Stimulated activated CD4-positive, alpha-beta T cell treated with anti-CD3 and anti-CD28 coated beads, Interleukin-1b, Interleukin-23, amount 100 ng/mL, for 4 hours (primary cell): ENCODE measurements at places on chromosomes 7 and 10.
A peak's percentile ranks its signal among the peaks of the same experiment; 100 is the strongest.

- no peak for DNase-seq
These were observed 194.8 kb downstream of the MAD1L1 start for GRCh38 chr7:2037808-2038522.

DNA sequence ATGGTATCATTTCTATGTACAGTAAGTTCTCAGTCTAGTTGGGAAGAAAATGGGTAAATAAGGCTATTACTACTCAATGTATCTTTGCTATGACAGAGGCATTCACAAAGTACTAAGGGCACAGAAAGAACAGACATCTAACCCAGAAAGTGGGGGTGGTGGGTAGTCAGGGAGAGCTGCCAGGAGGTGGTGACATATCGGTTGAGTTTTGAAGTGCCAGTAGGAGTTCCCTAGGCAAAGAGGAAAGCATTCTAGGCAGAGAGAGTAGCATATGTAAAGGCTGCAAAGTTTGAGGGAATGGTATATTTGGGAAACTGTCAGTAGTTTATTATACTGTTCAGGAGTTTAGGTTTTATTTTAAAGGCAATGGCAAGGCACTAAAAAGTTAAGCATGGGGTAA is 282.8 kb downstream of the PHTF2 start:
- DNase-seq, result no peak

- DNase-seq, result no peak
These were observed 479.1 kb upstream of the ZMIZ1 start for GRCh38 chr10:78589687-78590086.

- DNase-seq, result no peak
These were observed 32.1 kb downstream of the VSTM4 start for GRCh38 chr10:49083261-49083660.

- no peak for DNase-seq
These were observed 38.6 kb upstream of the ACSL5 start for GRCh38 chr10:112335111-112335867.

DNA sequence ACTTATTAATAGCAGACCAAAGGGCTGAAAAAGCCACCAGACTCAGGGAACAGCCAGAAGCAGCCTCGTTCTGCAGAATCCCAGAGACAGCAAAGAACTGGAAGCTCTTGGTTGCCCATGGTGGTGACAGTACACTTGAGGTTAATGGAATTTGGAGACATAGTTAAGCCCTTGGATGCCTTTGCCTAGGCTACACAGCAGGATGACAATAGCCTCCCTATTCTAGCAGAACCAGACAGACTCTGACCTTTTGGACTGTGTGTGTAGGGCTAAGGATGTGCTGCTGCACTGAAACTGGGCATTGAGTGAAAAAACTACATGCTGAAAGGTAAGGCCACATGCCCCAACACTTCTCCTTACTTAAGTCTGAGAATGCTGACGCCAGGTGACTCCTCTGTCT is 22.7 kb downstream of the OTUD1 start:
- no peak for DNase-seq

GRCh38 chr10:10403762-10404161 is 613.9 kb upstream of the CELF2 start:
- no peak for DNase-seq

- DNase-seq, result peak; percentile 83
These were observed at the start of gene GLRX3 for GRCh38 chr10:130136226-130137089. TSS of gene GLRX3 (plus strand) at chr10:130136391. CDS start at chr10:130136421, 30 bp downstream.

DNA sequence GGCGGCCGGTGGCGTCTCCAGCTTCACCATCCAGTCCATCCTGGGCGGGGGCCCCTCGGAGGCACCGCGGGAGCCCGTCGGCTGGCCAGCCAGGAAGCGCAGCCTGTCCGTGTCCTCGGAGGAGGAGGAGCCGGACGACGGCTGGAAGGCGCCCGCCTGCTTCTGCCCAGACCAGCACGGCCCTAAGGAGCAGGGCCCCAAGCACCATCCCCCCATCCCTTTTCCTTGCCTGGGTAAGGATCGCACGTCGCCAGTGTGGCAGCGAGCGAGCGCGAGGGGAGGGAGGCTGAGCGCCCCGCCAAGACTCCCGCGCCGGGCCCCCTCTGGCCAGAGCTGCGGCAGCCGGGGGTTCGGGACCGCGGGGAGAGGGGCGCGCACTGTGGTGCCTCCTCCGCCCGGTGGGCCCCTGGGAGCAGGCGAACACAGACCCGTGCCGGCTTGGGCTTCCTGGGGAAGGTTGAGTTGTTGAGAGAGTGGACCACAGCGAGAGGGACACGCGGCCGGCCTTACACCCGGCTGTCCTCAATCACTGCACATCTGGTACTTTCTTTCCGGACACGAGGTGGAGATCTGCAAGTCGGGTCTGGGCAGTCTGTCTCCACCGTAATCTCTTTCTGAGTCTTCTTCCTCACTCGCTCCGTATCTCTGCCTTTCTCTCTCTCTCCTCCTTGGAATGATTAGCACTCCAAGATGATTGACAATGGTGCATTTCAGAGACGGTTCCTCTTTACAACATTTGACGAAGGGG is 652 bp downstream of the HMX2 start:
- DNase-seq, result no peak

- DNase-seq, result no peak
These were observed 1.8 kb downstream of the GIMAP5 start for GRCh38 chr7:150739033-150739432.
